Lung (tissue), 17 donors: ENCODE measurements at places on chromosomes 2 and 18. TPM values are rescaled to one million over a fixed set of nuclear protein-coding genes. Genes with fewer than 3 reads are reported as not detected.

The FBXO36 gene
- polyA plus RNA-seq, result 2.2 TPM

The AQP12A gene
- not detected for polyA plus RNA-seq

The L3MBTL4 gene
- 2.8 TPM for polyA plus RNA-seq

The OTOF gene
- 0.08 TPM for polyA plus RNA-seq

The CKAP2L gene
- polyA plus RNA-seq, result 0.63 TPM

- no peaks in the 10 kb centered on the region for H3K36me3 ChIP-seq
- no peak for DNase-seq
- H3K27me3 ChIP-seq, result peaks cover 4% of the 10 kb centered on the region
- no peak overlapping the region for H3K27ac ChIP-seq
- no peak overlapping the region for H3K4me3 ChIP-seq
- peaks cover 7% of the 10 kb centered on the region for H3K4me1 ChIP-seq
Observed at GRCh38 chr2:37627710-37628109, 43.7 kb downstream of the CDC42EP3 start.

DNA sequence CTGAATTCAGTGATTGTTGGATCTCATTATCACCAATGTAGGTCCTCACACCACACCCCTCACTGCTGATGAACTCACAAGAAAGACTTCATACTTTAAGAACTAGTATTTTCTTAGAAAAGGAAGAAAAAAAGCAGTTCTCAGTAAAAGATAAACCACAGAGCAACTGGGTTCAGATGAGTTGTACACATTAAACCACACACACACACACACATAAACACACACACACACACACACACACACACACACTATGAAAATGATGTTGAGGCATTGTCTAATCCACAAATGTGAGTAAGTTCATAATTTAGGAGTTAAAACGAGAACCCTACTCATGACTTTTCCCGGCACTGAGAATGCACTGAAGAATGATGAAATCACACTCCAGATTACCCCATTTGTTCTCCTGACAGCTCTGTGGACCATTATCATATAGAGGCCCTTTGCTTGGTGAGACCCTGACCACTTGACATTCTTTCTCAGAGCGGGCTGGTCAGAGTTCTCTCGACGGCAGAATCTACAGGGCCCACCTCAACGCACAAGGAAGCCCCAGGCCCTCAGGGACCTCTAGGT, 106.2 kb downstream of the BCL2 start:
- DNase-seq, result no peak
- H3K4me1 ChIP-seq, result no peaks in the 10 kb centered on the region
- no peaks in the 10 kb centered on the region for H3K36me3 ChIP-seq
- no peak overlapping the region for H3K27ac ChIP-seq

DNA sequence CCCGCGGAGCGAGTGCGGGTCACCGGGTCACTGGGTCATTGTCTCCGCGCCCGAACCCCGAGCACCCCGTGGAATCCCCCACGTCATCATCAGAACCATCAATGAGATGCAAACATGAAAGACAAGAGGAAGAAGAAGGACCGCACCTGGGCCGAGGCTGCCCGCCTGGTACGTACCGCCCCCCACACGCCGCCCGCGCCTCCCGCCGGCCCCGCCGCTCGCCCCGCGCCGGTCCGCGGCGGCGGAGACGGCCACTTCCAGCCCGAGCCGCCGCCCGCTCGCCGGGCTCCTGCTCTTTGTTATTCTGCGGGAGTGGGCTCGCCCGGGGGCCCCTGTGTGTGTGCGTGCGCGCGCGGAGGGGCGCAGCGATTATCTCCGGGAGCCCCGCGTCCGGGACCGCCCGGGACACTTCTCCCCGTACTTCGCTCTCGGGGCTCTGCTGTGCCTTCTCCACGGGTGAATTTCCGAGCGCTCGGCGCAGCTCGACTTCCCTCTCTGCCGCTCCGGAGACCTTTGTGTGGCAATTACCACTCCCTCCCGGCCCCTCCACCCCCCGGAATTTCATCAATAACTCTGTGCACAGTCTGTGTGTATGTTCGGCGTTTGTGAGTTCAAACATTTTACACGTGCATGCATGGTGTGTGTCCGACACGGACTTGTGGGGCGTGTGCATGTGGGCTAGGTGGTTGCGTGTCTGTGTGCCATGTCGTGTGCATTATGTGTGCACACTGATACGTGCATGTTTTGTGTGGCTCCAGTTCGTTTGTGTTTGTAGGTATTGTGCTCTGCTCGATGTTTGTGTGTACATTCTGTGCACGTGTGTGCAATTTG, 714 bp downstream of the ASXL3 start:
- peak; percentile 79 for DNase-seq
- no peaks in the 10 kb centered on the region for H3K27me3 ChIP-seq
- H3K36me3 ChIP-seq, result no peaks in the 10 kb centered on the region
- H3K4me3 ChIP-seq, result peak overlapping the region; percentile 59
- peaks cover 5% of the 10 kb centered on the region for H3K4me1 ChIP-seq

DNA sequence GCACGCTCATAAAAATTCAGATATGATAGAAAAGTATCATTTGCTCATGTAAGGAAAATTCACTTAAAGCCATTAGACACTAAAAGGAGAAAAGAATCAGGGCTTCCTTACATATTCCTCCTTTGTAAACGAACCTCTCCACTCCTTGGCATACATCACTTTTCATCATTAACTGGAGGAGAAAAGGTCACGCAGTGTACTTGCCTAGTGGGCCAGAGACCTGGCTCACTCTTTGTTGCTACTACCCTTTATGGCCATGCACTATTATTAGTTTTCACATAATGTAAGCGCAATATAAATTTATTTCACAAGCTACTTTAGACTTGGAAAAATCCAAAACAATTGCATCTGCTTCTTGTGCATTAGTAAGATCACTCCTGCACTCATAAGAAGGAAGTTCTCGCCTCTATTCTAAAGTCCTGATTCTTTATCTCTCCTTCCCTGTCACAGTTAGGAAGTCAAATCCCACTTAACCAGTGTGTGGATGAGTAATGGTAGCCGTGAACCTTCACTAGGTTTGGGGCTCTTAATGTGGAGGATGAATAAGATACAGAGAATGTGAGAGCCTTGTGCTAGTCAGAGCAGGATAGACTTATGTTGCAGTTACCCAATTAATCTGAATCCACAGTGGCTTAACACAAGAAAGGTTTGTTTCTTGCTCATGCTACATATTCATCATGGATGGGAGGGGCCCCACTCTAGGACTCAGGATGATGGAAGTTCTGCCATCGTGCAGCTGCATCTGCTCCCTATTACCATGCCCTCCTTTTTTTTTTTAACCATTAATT, 115.0 kb upstream of the GLS start:
- H3K4me1 ChIP-seq, result no peaks in the 10 kb centered on the region
- no peak overlapping the region for H3K27ac ChIP-seq
- no peak overlapping the region for H3K4me3 ChIP-seq
- H3K36me3 ChIP-seq, result no peaks in the 10 kb centered on the region
- no peak for DNase-seq
- H3K27me3 ChIP-seq, result no peaks in the 10 kb centered on the region
